ENCODE measurements at places on chromosomes 12 and 14.

DNA sequence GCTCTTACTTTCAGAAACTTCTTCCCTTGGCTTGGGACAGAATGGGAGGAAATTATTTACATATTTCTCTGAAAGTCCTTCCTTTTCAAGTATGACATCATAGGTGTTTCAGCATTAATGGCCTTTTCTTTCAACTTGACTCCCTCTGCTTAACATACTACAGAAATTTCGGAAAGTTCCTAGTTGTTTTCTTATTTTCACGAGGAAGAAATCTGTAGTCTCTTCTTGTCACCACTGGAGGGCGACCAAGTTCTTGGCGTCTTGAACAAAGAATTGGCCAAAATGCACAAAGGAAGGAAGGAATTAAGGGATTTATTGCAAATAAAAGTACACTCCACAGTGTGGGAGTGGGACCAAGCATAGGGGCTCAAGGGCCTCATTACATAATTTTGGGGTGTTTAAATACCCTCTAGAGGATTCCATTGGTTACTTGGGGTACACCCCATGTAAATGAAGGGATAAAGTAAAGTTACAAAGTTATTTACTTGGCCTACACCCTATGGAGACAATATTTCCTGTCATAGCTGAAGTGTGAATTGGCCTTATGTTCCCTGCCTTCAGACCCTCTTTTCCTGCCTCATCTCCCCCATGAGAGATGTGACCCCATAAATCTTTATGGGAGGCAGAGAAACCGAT is 70.4 kb downstream of the RPL10L start:
- DNase-seq = no peak

DNA sequence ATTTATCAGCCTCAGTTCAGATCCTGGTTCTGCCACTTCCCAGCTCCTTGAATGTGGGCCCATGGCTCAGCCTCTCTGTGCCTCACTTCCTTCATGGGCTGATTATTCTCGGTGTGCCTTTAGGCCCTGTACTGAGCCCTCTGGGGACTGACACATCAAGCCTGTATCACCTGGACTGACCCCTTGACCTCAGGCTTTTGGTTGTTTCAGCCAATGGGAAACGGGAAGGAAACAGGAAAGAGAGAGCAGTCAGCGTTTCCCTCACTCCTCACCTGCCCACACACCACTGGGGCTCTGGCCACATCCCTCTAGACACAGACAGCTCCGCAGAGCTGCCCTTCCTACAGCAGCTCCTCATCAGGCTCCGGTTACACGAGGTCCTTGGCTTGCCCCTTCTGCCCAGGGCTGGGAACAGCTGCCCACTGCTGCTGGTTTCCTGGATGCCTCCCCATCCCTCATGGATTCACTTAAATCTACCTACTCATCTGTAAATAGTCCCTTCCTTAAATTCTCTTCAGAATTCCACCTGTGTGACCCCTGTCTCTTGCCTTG is 37.0 kb upstream of the ITPR2 start:
- DNase-seq = no peak

DNA sequence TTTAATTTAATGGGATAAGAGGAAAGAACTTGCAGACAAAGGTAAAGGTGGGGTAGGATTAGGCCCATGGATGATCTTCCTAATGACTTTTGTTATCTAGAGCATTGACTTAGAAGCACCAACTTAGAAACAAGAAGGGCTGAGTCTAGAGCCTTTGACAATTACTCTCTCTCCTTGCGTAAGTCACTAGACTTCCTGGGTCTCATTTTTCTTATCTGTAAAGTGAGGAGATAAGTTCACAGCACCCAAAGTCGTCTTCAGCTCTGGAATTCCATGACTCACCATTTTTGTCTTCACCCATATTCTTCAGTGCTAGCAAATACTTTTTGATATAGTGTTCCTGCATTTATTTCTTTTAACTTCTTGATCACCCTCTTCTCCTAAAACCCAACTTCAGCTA is 75.7 kb downstream of the SSPN start:
- no peak for DNase-seq

DNA sequence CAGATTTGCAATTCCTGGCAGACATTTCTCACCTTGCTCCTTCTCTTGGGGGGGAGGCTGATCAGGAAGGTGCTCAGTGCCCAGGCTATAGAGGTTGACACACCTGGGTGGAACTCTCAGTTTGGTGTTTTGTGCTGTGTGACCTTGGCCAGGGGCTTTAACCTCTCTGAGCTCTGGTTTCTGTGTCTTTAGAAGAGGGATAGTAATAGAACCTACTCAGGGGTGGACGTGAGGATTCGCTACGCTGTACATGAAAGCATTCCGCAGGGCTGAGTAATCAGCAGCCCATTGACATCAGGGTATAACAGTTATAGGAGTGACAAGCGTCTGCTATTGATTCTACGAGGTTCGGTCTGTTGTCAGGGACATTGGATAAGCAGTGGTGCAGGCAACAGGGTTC is 98.1 kb downstream of the PHETA1 start:
- DNase-seq = no peak

DNA sequence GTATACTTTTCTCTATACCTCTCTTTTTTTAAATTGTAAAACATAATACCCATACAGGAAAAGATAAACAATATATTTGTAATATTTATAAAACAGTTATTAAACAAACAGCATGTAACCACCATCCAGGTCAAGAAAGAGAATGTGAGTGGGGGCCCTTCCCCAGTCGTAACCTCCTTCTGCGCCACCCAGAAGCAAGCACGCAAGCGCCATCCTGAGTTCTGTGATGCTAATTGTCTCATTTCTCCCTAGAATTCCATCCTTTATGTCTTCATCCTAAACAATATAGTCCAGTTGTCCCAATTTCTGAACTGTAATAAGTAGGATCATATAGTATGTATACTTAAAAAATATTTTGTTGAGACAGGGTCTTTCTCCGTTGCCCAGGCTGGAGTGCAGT is 129.5 kb downstream of the EXOC5 start:
- DNase-seq = no peak

DNA sequence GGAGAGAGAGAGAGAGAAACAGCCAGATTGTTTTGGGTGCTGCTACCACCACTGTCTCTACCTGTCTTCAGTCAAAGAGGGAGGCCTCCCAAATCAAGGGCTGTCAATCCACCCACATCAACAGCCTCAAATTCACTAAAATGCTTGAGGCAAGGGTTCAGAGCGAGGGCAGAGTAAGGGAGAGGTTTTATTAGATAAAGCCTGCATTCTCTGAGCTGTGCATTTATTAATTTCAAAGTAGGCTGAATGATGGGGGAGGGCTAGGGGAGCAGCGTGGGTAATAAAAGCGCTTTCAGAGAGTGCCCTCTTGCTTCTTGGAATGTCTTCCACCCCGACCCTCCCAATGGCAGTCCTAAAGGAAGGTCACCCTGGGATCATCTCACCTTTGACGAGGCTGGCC is 636.5 kb upstream of the TBX3 start:
- no peak for DNase-seq

Data from stimulated activated CD4-positive, alpha-beta T cell treated with anti-CD3 and anti-CD28 coated beads, Interleukin-12 subunit alpha, Interleukin-12 subunit beta, amount 100 ng/mL, for 48 hours (primary cell).